ENCODE measurements at places on chromosomes 5 and 9. TPM values are rescaled to one million over a fixed set of nuclear protein-coding genes. Genes with fewer than 3 reads are reported as not detected.

Gene PCDHGB3
- 0.57 TPM for total RNA-seq

Gene SECISBP2
- total RNA-seq: 42.2 TPM

Gene LCN1
- not detected for total RNA-seq

GRCh38 chr5:58680503-58680902, 97.6 kb downstream of the RAB3C start:
- H3K4me3 ChIP-seq: no peak overlapping the region
- no peaks in the 10 kb centered on the region for H3K27me3 ChIP-seq
- H3K27ac ChIP-seq: no peak overlapping the region
- H3K36me3 ChIP-seq: no peaks in the 10 kb centered on the region
- DNase-seq: no peak

GRCh38 chr5:168931638-168932345, 352.6 kb upstream of the PANK3 start:
- H3K27me3 ChIP-seq: no peaks in the 10 kb centered on the region
- no peaks in the 10 kb centered on the region for H3K36me3 ChIP-seq
- H3K4me3 ChIP-seq: no peak overlapping the region
- no peak for DNase-seq
- no peaks in the 10 kb centered on the region for H3K4me1 ChIP-seq

DNA sequence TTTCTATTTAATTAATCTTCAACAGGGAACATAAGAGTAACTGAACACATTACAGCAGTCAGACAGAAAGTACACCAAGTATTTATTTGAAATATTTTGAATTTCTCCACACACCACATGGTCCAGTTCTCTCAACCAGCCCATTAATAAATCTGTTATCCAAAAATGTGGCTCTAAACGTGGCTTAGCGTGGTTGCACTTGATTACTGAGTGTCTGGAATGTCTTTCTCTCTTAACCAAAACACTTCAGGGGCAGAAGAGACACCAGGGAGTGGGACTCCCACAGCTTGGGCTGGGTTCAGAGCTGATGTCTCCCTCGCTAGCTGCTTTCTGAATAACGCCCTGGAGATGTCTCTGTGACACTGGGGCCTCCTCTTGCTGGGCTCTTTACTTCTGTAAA, 52.6 kb upstream of the FANCC start:
- no peaks in the 10 kb centered on the region for H3K36me3 ChIP-seq
- H3K4me1 ChIP-seq: no peaks in the 10 kb centered on the region
- H3K27me3 ChIP-seq: no peaks in the 10 kb centered on the region
- H3K27ac ChIP-seq: no peak overlapping the region

DNA sequence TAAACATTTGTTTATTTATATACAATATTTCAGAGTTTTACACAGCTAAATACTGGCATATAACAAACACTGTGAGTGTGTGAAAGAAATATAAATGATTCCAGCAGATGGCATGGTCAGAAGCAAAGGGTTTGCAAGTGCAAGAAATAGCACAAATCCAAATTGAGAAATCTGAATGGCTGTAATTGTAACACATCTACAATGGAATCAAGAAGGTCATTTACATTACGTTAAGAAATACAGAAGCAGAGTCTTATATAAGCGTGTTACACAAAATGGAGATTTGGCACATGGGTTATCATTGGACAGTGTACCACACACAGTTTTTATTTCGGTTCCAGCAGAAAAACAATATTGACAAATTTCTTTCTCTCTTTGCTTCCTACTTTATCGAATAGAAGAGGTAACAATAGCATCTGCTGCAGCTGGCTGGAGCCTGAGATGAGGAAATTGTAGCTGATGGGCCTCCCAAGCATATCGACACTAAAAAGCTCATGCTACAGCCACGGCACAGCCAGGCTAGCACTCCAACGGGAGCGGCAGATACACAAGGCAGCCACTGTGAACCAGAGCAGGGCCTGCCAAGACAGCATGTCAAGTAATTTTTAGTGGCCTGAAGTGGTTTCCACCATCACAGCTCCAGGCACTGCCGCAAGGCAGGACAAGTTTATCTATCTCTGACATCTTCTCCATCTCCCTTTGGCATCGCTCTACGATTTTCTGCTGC, 564.6 kb upstream of the DMAC1 start:
- H3K36me3 ChIP-seq: no peaks in the 10 kb centered on the region
- no peak overlapping the region for H3K27ac ChIP-seq
- DNase-seq: no peak
- no peaks in the 10 kb centered on the region for H3K27me3 ChIP-seq
- no peak overlapping the region for H3K4me3 ChIP-seq
- H3K4me1 ChIP-seq: no peaks in the 10 kb centered on the region

DNA sequence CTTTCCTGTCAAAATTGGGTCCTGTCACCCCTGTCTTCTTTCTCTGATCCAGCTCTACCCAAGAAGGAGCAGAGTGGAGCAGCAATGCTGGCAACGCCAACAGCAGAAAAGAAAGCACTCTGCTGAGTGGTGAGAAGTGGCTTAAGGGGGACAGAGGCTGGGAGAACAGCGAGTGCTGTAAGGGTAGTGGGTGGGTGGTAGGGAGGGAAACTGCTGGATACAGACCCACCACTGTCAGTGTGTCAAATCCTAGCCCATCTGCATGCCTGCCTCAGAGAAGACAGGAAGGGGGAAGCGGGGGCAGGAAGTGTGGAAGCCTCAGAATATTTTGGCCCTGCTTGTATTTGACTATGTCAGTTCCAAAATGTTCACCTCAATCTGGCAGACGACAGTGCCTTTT, 170.4 kb upstream of the MAST4 start:
- H3K36me3 ChIP-seq: no peaks in the 10 kb centered on the region
- no peak overlapping the region for H3K27ac ChIP-seq
- no peak for DNase-seq
- no peak overlapping the region for H3K4me3 ChIP-seq

Data from colonic mucosa (tissue), 4 donors.